ENCODE measurements at places on chromosomes 2 and 18.

DNA sequence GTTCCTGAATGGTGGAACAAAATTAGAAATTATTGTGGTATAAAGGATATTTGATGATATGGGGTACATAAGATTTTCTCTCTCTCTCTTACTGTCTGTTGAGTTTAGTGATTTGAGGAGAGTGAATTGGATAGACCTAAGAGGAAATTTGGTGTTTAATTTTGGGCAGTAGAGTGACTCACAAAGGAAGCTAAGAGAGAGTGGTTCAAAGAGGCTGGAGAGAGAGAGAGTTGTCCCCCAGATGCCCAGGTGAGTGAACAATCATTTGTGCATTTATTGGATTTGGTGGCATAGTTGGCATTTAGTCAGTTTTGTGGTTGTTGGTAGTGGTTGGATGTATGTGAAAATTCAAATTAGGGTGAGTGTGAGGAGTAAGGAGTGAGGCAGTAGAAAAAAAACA lies 56.8 kb downstream of the GPD2 start:
- no peak for DNase-seq

DNA sequence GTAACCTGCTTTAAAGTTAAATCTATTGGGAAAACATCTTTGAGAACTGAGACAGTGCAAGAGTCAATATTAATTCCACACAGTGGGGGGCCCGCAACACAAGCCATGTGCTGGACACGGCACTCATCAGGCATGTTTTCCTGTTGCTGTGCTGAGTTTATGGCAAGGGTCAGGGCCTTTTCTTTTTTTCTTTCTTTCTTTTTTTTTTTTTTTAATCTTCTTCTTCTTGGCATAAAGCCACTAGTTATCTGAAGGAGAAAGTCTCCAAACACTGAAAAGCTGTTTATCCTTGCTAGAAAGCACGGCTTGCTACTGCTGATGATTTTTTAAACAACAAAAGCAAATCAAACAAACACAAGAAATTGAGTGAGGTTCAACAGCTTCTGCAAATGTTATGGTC lies 252.1 kb downstream of the ZNF521 start:
- DNase-seq: no peak

DNA sequence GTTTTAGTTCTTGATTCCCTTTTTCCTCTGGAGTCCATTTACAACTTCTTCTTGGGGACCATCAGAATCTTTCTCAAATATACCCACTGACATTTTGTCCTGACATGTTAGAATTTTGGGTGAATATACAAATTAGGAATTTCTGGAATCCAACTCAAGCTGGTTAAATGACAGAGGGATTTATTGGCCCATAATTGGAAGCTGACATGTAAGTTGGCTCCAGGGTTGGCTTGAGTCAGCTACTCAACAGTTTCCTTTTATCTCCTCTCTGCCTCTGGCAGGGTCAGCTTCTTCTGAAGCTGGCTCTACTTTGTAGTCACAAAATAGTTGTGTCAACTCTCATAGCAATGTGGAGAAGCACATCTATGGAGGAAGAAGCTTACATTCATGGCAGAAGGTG lies 36.6 kb upstream of the PPP1R1C start:
- no peak for DNase-seq

DNA sequence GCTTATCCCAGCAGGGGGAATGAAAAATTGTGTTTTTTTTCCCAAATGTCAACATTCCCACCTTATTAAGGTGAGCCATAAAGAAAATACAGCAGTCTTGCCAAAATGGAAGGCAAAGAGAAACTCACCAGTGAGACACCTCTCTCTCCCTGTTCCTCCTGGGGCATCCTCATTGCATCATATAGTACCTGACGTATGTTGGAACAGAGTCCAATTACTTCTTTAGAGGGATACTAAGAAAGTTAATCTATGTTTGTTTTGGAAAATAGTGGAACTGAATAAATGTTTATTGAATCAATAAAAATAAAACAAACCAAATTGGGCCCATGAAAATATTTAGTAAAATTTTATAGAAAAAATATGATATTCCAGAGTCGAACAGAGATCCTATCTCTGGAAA lies 700.4 kb downstream of the LRRTM4 start:
- DNase-seq: no peak

- DNase-seq: no peak
Observed at GRCh38 chr2:939936-940601, 10.6 kb upstream of the SNTG2 start.
